Suprapubic skin (tissue), 4 donors: ENCODE measurements at places on chromosomes 2 and 18. TPM values are rescaled to one million over a fixed set of nuclear protein-coding genes. Genes with fewer than 3 reads are reported as not detected.

DNA sequence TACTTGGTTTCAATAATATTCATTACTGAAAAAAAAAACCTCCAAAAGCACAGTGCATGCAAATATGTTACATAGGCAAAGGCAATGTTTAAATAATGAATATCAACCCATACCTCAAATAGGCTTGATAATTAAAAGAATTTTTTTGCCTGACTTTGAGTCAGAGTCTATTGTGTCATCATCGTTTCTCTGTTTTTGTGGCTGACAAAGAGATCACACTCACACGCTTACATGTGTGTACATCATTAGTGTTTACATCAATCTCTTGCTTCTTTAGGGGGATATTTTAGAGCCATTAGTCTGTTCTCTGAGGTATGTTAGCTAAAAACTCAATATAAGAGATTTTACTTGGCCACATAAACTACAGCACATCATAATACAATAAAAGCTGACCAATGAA is 150.3 kb upstream of the MMADHC start:
- DNase-seq = no peak

Gene KIF3C
- 3.5 TPM for total RNA-seq

Gene BOLA3
- total RNA-seq = 18.9 TPM

DNA sequence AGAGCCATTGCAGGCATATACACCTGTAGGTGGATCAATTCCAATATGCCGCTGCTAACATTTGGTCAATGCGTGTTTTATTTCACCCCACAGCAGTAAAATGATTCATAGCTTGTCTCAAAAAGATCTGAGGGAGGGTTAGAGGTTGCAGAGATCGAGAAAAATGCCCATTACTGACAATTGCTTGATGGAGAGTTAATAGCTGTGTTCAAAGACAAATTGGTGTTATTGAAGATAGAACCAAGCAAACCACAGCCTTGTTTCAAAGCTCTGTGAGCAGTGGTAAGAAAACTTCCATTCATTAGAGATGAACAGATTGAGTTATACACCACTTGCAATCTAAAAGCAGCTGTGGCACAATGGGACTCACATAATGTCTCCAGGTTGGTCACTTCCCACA is 95.4 kb downstream of the KCNE4 start:
- DNase-seq = no peak

DNA sequence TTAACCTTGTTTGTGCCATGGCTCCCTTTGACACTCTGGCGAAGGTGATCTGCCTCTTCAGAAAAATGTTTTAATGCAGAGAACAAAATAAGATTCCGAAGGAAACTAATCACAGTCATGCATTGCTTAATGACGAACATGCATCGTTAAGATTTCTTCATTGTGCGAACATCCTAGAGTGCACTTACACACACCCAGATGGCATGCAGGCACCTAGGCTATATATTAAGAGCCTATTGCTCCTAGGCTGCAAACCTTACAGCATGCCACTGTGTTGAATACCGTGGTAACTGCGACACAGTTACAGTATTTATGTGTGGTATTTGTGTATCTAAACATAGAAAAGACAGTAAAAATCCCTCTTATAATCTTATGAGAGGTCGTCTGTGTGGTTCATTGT is 8.3 kb downstream of the ASAP2 start:
- DNase-seq = no peak

DNA sequence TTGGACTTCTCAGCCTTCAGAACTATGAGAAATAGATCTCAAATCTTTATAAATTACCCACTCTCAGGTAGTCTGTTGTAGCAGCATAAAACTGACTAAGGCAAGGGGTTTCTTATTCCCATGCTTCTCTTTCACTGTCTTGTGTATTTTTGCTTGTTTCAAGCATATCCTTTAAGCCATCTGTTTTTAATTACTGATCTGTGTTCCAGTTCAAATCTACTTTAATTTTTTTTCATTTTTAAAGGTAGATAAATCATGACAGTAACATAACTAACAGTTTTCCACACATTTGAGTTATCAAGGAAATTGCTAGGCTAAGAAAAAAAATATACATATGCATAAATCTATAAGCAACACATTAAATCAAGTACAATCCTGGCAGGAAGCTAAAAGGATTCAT is 317.9 kb upstream of the TNP1 start:
- DNase-seq = no peak

DNA sequence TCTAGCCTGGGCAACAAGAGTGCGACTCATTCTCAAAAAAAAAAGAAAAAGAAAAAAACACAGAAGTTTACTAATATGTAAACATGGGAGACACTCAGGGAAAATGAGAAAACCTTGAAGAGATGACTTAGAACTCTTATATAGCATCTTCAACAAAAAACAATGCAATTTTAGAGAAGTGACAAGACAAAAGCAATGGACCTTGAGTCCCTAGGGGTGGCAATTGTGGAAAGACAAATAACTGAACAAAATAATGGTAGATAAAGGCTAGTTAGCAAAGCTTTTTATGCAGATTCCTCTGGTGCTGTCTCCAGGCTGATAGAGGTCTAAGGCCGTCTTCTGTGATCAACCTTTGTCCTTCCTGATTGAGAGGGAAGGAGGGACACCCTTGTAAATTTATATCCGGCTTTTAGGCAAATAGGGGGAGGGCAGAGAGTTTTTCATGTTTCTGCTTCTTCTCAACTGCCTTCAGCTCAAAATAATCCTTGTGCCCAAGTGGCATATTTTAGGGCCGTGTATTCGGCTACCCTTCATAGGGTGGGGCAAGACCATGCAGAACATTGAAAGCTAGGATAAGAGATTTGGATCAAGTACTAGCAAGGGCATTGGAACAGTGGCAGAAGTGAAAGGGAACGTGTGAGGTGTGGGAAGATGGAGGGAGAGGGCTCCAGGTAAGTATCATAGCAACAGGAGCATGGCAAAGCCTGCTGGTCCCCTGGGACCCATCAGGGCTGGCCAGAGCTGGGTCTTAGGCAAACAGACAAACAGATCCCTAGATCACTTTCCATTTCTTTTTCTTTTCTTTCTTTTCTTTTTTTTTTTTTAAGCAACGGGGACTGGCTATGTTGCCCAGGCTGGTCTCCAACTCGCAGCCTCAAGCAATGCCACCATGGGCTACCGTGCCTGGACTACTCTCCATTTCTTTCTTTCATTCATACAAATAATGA is 116.2 kb upstream of the STPG4 start:
- no peak for DNase-seq

DNA sequence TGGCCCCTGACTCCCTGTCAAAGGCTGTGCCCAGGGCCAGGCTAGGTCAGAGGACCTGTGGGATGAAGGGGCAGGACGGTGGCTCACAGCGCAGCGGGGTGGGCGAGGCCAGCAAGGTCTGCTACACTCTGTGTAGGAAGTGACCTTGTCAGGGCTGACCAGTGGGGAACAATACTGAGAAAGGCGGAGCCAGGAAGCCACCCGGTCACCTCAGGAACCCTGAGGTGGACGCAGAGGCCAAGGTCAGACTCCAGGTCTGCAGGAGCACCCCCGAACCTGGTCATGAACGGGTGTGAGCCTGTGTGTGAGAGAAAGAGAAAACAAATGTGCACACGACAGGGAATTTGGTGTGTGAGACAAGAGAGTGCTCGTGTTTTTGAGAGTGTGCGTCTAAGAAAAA is 72.3 kb downstream of the SMAD7 start:
- no peak for DNase-seq

DNA sequence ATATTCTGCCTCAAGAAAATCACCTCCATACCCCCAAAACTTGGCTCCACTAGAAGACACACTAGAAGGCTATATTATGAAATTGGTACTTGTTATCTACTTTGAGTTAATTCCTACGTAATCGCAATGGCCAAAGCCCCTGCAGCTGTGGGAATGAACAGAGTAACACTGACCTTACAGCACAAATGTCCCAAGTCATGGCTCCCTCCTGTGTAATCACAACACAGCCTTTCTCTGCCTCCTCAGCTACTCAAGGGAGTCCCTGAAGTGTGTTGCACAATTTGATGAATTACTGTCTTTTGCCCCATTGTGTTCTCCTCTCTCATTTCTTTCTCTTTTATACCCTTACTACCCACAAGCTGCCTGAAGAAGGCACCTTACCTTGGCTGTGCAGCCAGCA is 375.2 kb downstream of the ARHGAP15 start:
- DNase-seq = no peak

- no peak for DNase-seq
Observed at GRCh38 chr2:66201242-66201641, 233.7 kb upstream of the MEIS1 start.

Gene MYO7B
- total RNA-seq = 2.9 TPM

GRCh38 chr2:42035241-42035640 is 12.6 kb upstream of the PKDCC start:
- no peak for DNase-seq

GRCh38 chr18:64264171-64264570 is 115.3 kb upstream of the LINC00305 start:
- no peak for DNase-seq

DNA sequence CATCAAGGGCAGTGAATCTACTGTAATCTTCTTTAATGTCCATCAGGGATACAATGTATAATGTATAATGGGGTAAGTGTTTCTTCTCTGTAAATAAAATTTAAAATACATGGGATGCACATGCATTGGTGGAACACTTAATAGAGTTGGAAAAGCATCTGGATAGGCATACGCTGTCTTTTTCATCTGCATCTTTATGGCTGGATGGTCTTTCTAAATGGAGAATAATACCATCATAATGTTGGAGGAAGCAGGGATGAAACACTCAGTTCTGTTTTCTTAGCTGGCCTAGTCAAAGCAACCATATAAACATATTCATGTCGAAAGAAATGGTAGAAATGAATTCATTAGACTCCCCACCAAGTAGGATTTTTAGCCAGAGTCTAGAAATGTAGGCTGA is 202.8 kb downstream of the CDCA7 start:
- no peak for DNase-seq
